ENCODE measurements at places on chromosomes 13 and 19. TPM values are rescaled to one million over a fixed set of nuclear protein-coding genes. Genes with fewer than 3 reads are reported as not detected.

The KIR3DL2 gene
- total RNA-seq = 3.1 TPM

The NFIX gene
- 1.5 TPM for total RNA-seq

DNA sequence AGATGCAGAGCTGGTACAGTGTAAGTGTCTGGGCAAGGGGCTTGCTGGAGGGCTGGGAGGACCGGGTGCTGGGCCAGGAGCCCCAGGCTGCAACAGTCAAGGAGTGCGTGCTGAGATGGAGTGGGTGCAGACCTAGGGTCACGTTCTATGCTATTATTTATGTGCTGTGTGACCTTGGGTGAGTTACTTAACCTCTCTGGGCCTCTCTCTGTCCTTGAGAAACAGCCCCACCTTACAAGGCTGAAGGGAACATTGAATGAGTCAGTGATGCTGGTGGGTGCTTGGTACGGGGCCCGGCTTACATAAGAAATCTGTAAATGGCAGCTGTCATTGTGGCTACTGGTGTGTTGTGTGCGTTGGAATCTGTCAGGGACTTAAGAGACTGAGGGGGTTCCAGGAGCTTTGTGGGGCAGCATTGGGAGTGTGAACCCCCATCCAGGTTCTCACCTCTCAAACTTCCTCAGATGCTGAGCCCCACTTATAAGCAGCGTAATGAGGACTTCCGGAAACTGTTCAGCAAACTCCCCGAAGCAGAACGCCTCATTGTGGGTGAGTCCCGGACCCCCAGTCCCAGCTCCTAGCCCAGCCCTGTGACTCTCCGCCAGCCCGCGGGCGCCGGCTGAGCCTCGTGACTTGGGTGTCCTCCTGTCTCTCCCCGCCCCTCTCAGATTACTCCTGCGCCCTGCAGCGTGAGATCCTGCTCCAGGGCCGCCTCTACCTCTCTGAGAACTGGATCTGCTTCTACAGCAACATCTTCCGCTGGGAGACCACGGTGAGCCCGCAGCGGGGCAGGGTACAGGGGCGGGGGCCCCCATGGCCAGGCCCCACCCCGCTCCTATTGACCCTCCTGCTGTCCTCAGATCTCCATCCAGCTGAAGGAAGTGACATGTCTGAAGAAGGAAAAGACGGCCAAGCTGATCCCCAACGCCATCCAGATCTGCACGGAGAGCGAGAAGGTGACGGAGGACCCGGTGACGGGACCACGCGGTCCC, 9.6 kb downstream of the GRAMD1A start:
- H3K4me1 ChIP-seq = peaks cover 62% of the 10 kb centered on the region
- peak overlapping the region; percentile 34 for H3K27ac ChIP-seq
- no peak overlapping the region for H3K4me3 ChIP-seq
- H3K27me3 ChIP-seq = no peaks in the 10 kb centered on the region
- H3K36me3 ChIP-seq = peaks cover 49% of the 10 kb centered on the region

The CABP5 gene
- total RNA-seq = not detected

- DNase-seq = no peak
- H3K4me3 ChIP-seq = no peak overlapping the region
- H3K27me3 ChIP-seq = no peaks in the 10 kb centered on the region
- peaks cover 86% of the 10 kb centered on the region for H3K4me1 ChIP-seq
- H3K36me3 ChIP-seq = peaks cover 17% of the 10 kb centered on the region
Measured at GRCh38 chr19:5957170-5957569, 20.8 kb downstream of the RANBP3 start.

The MATK gene
- 14.8 TPM for total RNA-seq

The DIAPH3 gene
- total RNA-seq = 22.5 TPM

DNA sequence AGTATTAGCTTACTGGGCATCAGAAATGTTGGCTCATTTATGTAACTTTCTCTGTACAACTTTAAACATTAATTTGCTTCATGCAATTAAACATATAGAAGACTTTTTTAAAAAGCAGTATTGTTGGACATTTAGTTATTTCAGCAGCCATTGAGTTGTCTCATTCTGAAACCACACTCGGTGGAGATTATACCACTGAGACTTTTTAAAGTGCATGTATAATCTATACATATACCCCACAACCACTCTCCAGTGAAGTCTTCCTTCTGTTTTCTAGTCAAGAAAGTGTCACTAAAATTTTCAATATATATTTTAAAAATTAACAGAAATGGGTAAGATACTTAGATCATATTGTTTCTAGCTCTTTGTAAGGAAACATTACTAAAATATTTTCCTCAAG, 15.5 kb downstream of the SETDB2 start:
- H3K36me3 ChIP-seq = peaks cover 45% of the 10 kb centered on the region
- no peak for DNase-seq
- H3K27me3 ChIP-seq = no peaks in the 10 kb centered on the region
- H3K4me3 ChIP-seq = no peak overlapping the region

GRCh38 chr19:29277102-29277501, 64.2 kb upstream of the UQCRFS1 start:
- H3K4me3 ChIP-seq = no peak overlapping the region
- H3K27ac ChIP-seq = peak overlapping the region; percentile 71
- DNase-seq = peak; percentile 71
- peaks cover 1% of the 10 kb centered on the region for H3K27me3 ChIP-seq
- no peaks in the 10 kb centered on the region for H3K36me3 ChIP-seq

GRCh38 chr13:42707048-42707447, 74.3 kb upstream of the FAM216B start:
- DNase-seq = no peak
- no peak overlapping the region for H3K27ac ChIP-seq
- no peaks in the 10 kb centered on the region for H3K4me1 ChIP-seq
- H3K4me3 ChIP-seq = no peak overlapping the region
- no peaks in the 10 kb centered on the region for H3K36me3 ChIP-seq

The PNMA8C gene
- not detected for total RNA-seq

GRCh38 chr13:106186366-106187030, 349.0 kb downstream of the EFNB2 start:
- H3K4me3 ChIP-seq = no peak overlapping the region
- no peaks in the 10 kb centered on the region for H3K27me3 ChIP-seq
- DNase-seq = no peak
- no peak overlapping the region for H3K27ac ChIP-seq
- H3K4me1 ChIP-seq = no peaks in the 10 kb centered on the region
- H3K36me3 ChIP-seq = no peaks in the 10 kb centered on the region

The RFXAP gene
- 13.8 TPM for total RNA-seq

The ONECUT3 gene
- total RNA-seq = not detected

GRCh38 chr19:58355908-58356765, 2.8 kb upstream of the A1BG start:
- peak; percentile 41 for DNase-seq
- H3K4me1 ChIP-seq = peaks cover 22% of the 10 kb centered on the region
- no peaks in the 10 kb centered on the region for H3K27me3 ChIP-seq
- H3K27ac ChIP-seq = peak overlapping the region; percentile 25

GRCh38 chr19:16585808-16586476, 13.7 kb upstream of the SLC35E1 start:
- peak overlapping the region; percentile 88 for H3K27ac ChIP-seq
- H3K36me3 ChIP-seq = no peaks in the 10 kb centered on the region
- H3K4me1 ChIP-seq = peaks cover 87% of the 10 kb centered on the region
- no peaks in the 10 kb centered on the region for H3K27me3 ChIP-seq

The ZNF471 gene
- total RNA-seq = 1.5 TPM

GRCh38 chr13:94173312-94173854, 306.1 kb downstream of the DCT start:
- H3K36me3 ChIP-seq = no peaks in the 10 kb centered on the region
- H3K27ac ChIP-seq = no peak overlapping the region
- DNase-seq = no peak
- no peak overlapping the region for H3K4me3 ChIP-seq
- no peaks in the 10 kb centered on the region for H3K4me1 ChIP-seq
- H3K27me3 ChIP-seq = no peaks in the 10 kb centered on the region

DNA sequence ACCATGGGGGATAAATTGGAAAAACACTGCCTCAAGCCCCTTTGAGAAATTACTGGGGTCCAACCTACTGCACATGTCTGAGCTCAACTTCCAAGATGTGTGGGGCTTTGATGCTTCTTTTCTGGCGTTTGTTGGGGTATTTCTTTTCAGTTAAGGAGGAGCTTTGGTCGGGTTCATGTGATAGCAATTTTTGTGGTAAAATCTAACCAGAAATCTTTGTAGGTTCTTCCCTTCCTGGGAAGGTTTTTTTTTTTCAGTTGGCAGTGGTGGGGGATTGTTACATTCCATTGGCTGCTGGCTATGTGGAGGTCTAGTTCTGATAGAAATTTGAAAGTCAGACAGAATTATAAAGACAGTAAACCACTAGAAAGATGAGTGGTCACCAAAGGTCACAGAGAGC, 327.8 kb downstream of the ATP8A2 start:
- no peak for DNase-seq
- peaks cover 2% of the 10 kb centered on the region for H3K27me3 ChIP-seq
- H3K27ac ChIP-seq = no peak overlapping the region
- H3K4me1 ChIP-seq = no peaks in the 10 kb centered on the region
- no peaks in the 10 kb centered on the region for H3K36me3 ChIP-seq

The FCER2 gene
- total RNA-seq = 0.30 TPM

- H3K4me1 ChIP-seq = peaks cover 14% of the 10 kb centered on the region
- no peaks in the 10 kb centered on the region for H3K36me3 ChIP-seq
- no peak overlapping the region for H3K27ac ChIP-seq
- no peak overlapping the region for H3K4me3 ChIP-seq
Measured at GRCh38 chr13:31851216-31851615, 111.9 kb downstream of the RXFP2 start.

The LONP1 gene
- 79.6 TPM for total RNA-seq

DNA sequence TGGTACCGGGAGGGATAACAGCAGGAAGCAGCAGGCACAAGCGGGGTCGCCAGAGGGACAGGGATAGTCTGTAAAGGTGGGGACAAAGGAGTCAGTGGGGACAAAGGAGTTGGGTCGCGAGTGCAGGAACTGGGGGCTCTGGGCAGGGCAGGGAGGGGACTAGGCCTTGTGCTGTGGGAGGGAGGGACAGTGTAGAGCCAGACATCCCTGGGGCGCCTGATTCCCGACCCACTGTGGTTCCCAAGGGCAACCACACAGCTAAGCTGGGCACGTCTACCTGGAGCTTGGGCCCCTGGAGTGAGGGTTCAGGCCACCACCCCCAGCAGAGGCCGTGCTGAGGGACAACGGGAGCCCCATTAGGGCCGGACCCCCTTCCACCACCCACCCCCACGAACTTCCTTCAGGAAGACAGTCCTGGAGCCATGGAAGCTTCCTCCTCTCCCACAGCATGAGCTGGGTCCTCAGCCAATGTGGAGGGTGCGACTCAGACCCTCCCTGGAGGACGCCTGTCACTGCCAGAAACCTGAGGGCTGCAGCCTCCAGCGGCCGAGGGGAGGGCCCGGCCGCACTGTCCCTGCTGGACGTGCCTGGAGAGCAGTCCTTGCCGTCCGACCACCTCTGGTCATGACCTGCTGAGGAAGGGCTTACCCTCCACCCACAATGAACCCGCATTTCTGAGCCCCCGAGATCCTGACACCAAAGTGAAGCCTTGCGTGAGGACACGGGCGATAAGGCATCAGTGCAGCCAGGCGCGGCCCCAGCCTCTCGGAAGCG, 77.9 kb downstream of the SPACA7 start:
- no peaks in the 10 kb centered on the region for H3K27me3 ChIP-seq
- H3K4me3 ChIP-seq = no peak overlapping the region
- no peaks in the 10 kb centered on the region for H3K36me3 ChIP-seq

DNA sequence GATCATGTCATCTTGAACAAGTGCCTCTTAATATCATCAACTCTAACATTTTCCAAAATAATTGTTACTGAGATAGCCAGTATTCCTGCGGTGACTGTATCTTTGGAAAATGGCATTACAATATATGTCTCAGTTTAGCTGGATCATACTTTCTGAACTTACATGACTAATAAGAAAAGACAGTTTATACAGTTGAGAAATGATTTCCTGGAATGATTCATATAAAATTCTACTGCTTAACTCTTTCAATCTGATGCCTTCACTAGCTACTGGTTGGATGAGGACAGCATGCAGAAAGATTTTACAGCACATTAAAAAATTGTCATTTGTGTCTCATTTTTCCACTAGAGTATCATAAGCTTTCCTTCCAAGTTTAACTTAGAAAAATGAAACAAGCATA, 302.1 kb downstream of the PCDH17 start:
- no peaks in the 10 kb centered on the region for H3K36me3 ChIP-seq
- no peak overlapping the region for H3K27ac ChIP-seq
- no peak overlapping the region for H3K4me3 ChIP-seq
- DNase-seq = no peak
- H3K27me3 ChIP-seq = no peaks in the 10 kb centered on the region

DNA sequence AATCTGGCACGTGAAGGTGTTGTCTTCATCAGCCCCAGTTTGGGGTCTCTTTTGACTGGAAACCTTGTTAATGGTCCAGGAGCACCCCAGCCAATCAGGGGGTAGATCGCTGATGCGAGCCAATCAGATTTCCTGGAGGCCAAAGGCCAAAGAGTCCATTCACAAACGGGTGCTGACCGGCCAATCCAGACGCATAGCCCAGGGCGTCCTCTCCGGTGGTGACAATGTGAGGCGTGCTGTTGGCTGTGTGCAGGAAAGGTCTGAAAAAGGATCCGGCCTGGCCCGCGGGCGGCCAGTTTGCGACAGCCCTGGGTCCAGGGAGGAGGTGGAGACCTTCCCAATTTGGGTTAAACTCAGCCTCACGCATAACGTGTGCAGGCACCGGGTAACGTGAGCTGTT, 3.1 kb downstream of the MAST3 start:
- H3K36me3 ChIP-seq = no peaks in the 10 kb centered on the region
- no peak overlapping the region for H3K27ac ChIP-seq
- H3K27me3 ChIP-seq = peaks cover 9% of the 10 kb centered on the region
- H3K4me3 ChIP-seq = no peak overlapping the region

GRCh38 chr19:13840305-13841085, 36.4 kb upstream of the NANOS3 start:
- no peaks in the 10 kb centered on the region for H3K27me3 ChIP-seq
- H3K27ac ChIP-seq = peak overlapping the region; percentile 90
- peaks cover 60% of the 10 kb centered on the region for H3K4me1 ChIP-seq
- peaks cover 40% of the 10 kb centered on the region for H3K36me3 ChIP-seq
- peak overlapping the region; percentile 94 for H3K4me3 ChIP-seq

GRCh38 chr13:110653851-110654250, 38.5 kb downstream of the NAXD start:
- peaks cover 21% of the 10 kb centered on the region for H3K4me1 ChIP-seq
- no peak overlapping the region for H3K27ac ChIP-seq
- H3K36me3 ChIP-seq = peaks cover 31% of the 10 kb centered on the region
- H3K27me3 ChIP-seq = no peaks in the 10 kb centered on the region

DNA sequence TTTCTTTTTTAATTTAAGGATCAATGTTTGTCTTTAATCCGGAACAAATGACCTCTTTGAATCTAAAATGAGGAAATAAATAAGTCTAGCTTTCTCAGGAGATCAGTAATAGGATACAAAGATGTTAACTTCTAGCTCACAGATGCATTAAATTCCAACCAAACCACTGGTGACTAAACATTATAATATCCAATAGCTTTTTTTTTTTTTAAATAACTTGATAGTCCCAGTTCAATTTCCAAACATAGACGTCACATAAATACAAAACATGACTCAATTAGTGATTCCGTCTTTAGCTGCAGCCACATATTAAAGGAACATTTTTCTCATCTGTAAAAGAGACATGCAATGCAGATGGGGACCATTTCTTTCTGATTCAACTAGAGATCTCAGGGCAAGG, 390.5 kb upstream of the PCDH9 start:
- no peaks in the 10 kb centered on the region for H3K36me3 ChIP-seq
- H3K27me3 ChIP-seq = no peaks in the 10 kb centered on the region
- H3K4me3 ChIP-seq = no peak overlapping the region

The GAPDHS gene
- not detected for total RNA-seq

The MEX3D gene
- 10.0 TPM for total RNA-seq

- DNase-seq = no peak
- H3K27ac ChIP-seq = peak overlapping the region; percentile 99
- H3K4me1 ChIP-seq = peaks cover 32% of the 10 kb centered on the region
- peak overlapping the region; percentile 100 for H3K4me3 ChIP-seq
Measured at GRCh38 chr19:9828551-9829063, 889 bp downstream of the UBL5 start.

Measured in activated CD4-positive, alpha-beta T cell treated with anti-CD3 and anti-CD28 coated beads, Interleukin-2, amount 10 ng/mL, durations not matched to agents 7 days and 5 days (primary cell).